Cortex of kidney (tissue), 1 donor: ENCODE measurements at places on chromosomes 11 and 22.

DNA sequence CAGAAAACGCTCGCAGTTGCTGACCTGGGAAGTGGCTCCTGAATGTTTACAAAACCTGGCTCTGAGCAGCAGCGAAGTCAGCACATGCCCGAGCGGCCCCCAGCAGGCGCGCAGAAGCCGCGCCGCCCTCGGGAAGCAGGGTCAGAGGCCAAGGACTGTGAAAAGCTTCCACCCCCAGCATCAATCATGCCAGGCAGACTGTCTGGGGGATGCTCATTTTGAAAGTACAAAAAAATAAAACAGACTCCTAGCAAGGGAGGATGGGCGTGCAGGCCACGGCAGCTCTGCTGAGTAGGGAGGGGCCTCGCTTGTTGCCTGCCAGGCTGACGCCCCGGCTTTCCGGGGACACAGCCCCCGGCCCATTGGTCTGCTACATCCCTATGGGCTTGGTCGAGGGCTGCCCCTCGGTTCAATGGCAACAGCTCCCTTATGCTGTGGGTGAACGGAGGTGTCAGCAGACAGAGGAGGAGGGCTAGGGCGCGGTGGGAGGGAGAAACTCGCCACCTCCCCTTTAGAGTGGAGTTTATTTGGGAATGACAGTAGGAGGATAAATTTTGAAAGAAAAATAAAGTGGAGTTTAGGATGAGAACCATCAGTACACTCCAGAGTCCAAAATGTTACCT lies 37.7 kb upstream of the GNB1L start:
- no peak for DNase-seq

- no peak for DNase-seq
These were observed 6.2 kb downstream of the KDELR3 start for GRCh38 chr22:38474003-38474607.

- no peak for DNase-seq
These were observed 65.2 kb downstream of the CACNA1I start for GRCh38 chr22:39635719-39636118.

DNA sequence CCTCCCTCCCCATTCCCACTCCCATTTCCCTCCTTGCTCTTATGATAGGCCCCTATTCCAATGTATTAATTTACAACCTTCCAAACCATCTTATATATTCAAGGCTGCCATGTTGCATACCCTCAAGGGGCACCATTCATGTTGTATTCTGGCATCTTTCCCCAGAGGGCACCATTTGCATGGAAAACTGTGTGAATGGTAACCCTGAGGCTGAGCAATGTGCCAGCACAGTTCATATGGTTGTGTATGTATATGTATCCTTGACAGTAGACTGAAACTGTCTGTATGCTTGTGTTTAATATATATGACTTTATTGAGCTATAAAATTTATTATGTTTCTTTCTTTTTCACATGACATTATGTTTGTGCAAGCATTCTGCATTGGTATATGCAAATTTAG lies 7.3 kb downstream of the RASSF10 start:
- DNase-seq: no peak

DNA sequence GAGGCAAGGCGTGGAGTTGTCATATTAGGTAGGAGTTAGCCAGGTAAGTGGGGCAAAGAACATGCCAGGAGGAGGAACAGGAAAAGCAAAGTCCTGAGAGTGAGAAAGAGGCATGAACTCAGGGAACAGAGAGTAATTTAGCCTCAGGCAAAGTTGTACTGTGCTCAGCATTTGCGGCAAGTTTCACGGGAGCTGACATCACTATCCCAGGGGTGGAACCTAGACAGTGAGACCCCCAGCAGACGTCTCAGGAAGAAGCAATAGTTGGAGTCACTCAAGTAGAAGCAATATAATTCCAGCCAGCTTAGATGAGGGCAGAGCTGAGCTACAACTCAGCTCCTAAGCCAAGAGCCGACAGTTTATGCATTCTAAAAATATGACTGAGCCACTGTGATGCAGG lies 426.0 kb upstream of the ISX start:
- DNase-seq: no peak

DNA sequence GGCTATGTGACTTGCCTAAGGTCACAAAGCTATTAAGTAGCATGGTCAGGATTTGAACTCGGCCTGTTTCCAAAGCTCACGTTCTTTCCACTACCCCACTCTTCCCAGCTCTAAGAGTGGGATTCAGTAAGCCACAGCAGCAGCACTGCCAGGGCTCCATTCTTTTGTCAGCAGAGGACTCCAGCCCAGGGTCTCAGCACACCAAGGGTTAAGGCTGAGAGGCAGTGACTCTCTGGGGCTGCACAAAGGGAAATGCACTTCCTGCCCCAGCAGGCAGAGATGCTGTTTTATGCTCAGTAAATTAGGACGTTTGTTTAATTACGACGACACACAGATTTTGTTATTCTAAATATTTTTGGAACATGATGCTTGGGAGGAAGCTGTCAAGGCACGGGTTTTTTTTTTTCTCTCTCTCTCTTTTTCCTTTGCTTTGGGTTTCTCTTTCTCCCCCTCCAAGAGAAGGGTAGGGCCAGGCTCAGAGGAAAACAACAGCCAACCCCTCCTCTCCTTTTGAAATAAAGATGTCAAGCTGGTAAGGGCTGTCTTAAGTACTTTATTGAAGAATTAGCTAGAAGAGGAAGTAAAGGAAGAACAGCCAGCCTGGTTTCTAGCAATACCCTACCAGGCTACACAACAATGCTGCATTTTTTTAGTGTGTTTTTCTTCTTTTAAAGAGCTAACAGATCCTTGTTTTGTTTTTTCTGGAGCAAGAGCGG lies 2.8 kb downstream of the MYH9 start:
- no peak for DNase-seq

- DNase-seq: no peak
These were observed 35.7 kb downstream of the CYB5R2 start for GRCh38 chr11:7637447-7638157.
